SK-N-SH (cell line): ENCODE measurements at places on chromosomes 5 and 9.

- DNase-seq = no peak
These were observed 531.2 kb upstream of the ZNF608 start for GRCh38 chr5:125277494-125278154.

GRCh38 chr9:129081388-129081904 is 535 bp downstream of the DOLPP1 start:
- DNase-seq = peak; percentile 97

- DNase-seq = no peak
These were observed 559.5 kb upstream of the SGCD start for GRCh38 chr5:155767470-155767869.

- no peak for DNase-seq
These were observed 237.7 kb downstream of the ADAMTS6 start for GRCh38 chr5:65244031-65244430.

DNA sequence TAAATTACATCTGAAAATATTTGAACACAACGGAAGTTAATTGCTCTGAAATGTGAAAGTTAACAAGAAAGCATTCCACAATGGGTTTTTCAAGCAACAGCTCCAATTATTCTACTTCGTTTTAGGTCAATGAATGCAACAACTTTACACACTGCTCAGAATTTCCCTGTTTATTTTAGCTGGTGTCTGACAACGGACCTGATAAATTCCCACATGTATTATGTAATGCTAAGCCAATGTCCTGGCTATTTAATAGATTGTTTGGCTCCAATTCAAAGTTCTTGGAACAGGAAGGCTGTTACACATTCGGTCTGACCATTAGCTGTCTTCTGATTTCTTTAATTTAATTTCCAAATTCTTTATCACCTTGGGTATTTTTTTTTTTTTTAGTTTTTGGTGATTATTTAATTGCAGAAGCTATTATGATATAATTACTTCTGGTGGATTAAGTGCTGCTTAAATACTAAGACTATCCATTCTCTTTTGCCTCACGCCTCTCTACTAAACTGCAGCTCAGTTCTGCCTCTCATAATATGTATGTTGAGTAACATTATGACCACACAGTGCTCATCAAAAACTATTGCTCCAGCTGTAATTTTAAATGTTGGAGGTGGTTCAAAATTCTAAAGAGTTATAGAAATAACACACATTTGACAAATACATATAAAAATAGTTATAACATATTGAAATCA is 57.9 kb downstream of the MEF2C start:
- no peak for DNase-seq
